ENCODE measurements at places on chromosomes 7 and 10.

DNA sequence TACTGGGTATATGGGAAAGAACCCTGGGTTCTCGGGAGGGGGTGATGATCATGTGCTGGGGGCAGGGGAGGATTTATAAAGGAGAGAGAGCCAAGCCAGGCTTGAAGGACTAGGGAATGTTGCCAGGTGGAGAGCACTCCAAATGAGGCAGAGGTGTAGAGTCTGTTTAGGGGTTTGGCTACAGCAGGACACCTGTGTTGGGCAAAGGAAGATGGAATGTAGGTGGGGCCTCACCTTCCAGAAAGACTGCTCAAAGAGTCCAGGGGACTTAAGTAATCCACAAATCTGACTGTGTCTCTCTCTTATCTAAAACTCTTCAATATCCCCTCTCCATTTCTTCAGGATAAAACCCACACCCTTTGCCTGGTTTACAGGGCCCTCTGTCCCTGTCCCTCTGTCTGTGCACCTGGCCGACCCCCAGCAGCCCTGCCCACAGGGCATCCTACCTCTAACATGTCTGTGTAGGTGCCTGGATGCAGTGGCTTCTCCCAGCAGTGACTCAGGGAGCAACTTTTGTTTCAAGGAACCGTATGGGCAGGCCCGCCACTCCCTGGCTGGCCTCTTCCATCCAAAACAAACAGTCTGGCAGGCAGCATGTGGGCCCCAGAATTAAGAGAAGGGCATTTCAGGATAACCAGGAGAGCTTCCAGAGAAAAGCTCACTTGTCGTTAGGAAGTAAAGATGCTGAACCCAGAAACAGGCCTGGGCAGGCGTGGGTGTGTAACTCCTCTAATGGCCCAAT is 10.6 kb upstream of the PLEKHA1 start:
- DNase-seq: no peak

DNA sequence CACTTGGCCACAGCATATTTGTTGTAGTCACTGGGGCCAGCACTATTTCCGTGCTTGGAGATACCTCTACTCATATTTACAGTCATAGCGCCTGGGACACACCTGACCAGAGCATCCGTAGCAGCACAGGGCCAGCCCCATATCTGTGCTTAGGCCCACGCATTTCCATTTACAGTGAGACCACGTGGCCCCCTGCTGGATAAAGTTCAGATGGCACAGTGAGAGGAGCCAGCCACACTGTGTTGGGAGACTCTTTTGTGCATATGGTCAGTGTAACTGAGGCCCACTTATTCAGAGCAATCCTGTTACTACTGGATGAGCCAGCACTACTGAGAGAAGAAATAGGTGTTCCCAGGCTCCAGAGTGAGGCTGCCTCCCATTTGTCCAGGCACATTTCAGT is 455.3 kb downstream of the REEP3 start:
- DNase-seq: no peak

GRCh38 chr10:103155471-103156085 is 37.5 kb downstream of the NT5C2 start:
- DNase-seq: no peak

- no peak for DNase-seq
Observed at GRCh38 chr10:20817646-20818045, 79.5 kb downstream of the NEBL start.

GRCh38 chr10:118800920-118801319 is 46.1 kb upstream of the CACUL1 start:
- DNase-seq: no peak

GRCh38 chr7:114832906-114833595 is 88.8 kb upstream of the MDFIC start:
- DNase-seq: no peak

GRCh38 chr7:22563621-22564241 is 63.7 kb upstream of the STEAP1B start:
- peak; percentile 72 for DNase-seq

DNA sequence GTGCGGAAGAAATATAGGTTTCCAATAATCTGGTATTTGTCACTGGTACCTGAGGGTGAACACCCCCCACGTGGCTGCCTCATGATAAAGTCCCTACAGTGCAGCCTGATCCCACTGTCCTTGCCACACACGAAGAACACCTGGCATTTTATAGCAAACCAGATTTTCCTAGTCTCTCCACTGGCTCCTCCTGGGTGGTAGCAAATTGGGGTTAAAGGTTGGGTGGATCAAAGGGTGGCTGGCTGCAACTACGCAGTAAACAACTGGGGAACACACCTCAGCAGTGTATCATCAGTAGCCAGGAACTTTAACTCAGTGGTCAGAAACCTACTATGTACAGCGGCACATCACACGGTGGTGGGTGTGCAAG is 10.3 kb downstream of the SEPHS1 start:
- DNase-seq: no peak

DNA sequence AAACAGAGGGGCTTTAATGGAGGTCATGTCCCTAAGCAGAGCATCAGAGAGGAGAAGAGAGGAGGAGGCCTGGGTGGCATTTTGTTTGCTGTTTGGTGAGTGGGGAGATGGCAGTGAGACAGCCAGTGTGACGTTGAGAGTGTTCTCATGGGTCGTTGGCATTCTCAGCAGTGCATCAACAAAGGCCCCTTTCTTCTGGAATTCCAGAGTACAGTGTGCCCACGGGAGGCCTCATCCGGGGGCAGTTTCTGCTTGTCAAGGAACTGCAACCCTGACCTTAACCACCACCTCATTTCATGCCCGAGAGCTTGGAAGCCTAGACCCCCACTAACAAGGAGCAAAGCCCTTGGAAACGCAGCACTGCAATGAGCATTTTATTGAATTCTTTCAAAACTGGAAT is 92.9 kb downstream of the CELF2 start:
- no peak for DNase-seq

DNA sequence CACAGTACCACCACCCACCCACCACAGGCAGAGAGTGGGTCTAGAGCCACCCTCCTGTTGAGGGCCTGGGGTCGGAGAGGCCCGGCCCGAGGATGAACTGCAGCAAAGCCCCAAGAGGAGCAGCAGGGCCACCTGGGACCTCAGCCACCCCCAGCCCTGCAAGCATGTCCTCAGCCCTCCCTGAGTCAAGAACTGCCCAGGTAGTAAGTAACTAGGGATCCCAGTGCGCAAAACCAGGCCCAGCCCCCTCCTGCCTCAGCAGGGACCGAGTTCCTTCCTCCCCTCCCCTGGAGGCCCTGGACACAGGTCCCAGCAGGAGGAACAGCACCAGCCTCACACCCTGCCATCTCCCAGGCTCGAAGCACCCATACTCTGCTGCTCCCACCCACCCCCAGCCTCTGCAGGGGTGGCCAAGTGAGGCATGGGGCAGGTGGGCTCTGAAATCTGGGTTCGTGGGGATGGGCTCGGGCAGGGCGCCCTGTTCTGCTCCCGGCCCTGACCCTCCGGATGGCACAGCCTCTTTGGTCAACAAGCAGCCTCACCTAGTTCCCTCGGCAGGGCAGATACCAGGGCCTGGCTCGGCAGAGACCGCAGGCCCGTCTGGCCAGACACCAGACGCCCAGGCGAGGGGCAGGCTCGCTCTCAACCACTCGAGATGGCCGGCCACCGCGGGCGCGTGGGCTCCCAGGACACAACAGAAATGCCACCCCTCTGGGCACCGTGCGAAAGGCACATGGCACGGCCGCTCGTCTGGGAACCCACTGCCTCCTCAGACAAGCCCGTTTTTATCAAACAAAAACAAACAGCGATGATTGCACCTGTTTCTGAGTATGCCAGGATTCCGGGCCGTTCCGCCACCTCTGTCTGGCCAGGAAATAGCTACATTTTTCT is 15.2 kb downstream of the PDGFA start:
- DNase-seq: no peak

- DNase-seq: no peak
Observed at GRCh38 chr7:105353752-105354328, 34.9 kb downstream of the SRPK2 start.

GRCh38 chr10:98309366-98310355 is 41.7 kb upstream of the LOXL4 start:
- DNase-seq: peak; percentile 52

GRCh38 chr10:58641095-58641531 is 128.4 kb downstream of the BICC1 start:
- peak; percentile 95 for DNase-seq

DNA sequence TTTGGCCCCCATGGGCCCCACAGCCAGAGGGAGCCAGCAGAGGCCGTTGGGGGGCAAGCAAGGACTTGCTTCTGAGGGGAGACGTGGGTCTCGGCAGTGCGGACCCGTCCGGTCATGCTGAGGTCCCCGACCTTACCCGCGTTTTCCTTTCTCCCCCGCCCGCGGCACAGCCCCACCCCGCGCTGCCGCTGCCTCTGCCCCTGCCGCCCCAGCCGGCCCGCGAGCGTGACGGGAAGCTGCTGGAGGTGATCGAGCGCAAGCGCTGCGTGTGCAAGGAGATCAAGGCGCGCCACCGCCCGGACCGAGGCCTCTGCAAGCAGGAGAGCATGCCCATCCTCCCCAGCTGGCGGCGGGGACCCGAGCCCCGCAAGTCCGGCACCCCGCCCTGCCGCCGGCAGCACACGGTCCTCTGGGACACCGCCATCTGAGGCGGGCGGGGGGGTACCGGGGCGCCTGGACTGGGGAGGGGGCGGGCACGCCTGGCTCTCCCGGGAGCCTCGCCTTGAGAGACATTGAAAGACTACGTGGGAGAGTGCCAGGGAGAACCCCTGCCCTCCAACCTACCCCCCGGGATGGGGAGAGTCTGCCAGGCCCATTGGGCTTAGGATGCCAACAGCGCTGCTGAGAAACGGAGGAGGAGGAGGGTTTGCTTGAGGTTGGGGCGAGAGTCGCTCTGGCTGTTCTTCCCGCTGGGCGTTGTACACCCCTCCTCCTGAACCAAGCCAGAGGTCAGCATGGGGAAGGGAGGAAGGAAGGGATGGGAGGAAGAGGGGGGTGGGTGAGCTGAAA is 9.9 kb downstream of the NYAP1 start:
- no peak for DNase-seq

Measured in RCC 7860 (cell line).